ENCODE measurements at places on chromosomes 7 and 10.

DNA sequence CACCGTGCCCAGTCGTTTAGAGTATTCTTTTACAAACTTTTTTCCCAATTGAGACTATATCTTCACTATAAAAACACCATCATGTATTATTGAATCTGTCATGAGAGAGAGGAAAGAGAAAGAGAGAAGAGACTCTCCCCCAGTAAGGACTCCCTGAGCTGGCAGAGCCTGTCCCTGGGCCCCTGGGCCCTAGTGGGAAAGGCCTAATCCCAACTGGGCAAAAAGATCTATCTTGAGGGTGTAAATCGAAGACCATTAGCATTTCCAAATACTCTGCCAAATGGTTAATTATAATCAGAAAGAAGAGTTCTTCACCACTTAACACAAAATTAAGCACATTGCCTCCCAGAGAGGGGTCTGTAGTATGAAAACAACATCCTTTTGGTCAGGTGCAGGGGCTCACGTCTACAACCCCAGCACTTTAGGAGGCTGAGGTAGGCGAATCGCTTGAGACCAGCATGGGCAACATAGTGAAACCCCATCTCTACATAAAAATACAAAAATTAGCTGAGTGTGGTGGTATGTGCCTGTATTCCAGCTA, 108.2 kb downstream of the SKIDA1 start:
- H3K27me3 ChIP-seq = no peaks in the 10 kb centered on the region
- DNase-seq = no peak
- H3K4me1 ChIP-seq = no peaks in the 10 kb centered on the region

DNA sequence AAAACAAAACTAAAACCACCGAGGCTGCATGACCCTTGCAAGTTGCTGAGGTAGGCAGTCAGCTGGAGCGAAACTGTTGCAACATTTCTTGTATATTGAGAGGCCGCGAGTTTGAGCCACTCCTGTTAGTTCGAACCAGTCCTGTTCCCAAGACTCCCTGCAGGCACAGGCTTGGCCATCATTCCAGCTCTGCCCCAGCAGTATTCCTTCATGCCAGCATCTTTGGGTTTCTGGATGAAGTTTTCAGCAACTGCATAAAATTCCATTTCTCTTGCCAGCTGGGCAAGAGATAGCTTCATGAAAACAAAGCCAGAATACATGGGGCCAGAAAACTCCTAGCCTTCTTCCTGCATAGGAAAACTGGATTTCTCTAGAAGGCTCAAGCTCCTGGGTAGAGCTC, 207.6 kb downstream of the FRMD4A start:
- no peak overlapping the region for H3K27ac ChIP-seq
- H3K4me1 ChIP-seq = no peaks in the 10 kb centered on the region

- no peak overlapping the region for H3K4me3 ChIP-seq
- no peak overlapping the region for H3K27ac ChIP-seq
- H3K27me3 ChIP-seq = peaks cover 32% of the 10 kb centered on the region
Measured at GRCh38 chr7:149317986-149318672, 56.1 kb downstream of the ZNF783 start.

GRCh38 chr7:102444961-102445673, 11.7 kb downstream of the ORAI2 start:
- H3K4me3 ChIP-seq = peak overlapping the region; percentile 77
- H3K27me3 ChIP-seq = no peaks in the 10 kb centered on the region
- peak overlapping the region; percentile 97 for H3K27ac ChIP-seq
- peaks cover 57% of the 10 kb centered on the region for H3K36me3 ChIP-seq
- peak; percentile 71 for DNase-seq

DNA sequence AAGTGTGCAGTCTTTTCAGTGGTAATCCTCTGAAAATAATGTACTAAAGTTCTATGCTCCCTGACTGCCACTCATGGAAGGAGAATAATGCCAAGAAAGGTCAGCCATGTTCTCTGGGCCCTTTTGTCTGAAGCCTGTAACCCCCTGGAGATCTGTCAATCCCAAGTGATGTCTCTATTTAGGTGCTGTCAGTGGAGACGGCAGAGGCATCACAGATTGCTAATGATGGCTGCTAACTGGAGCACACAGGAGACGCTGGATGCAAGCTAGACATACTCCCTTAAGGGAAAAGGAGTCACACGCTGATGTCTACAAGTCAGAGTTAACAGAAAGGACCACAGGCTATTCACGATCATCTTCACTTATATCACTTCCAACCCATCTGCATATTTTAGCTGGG, 118.8 kb downstream of the RSU1 start:
- H3K27ac ChIP-seq = no peak overlapping the region
- DNase-seq = no peak
- H3K27me3 ChIP-seq = no peaks in the 10 kb centered on the region
- peaks cover 13% of the 10 kb centered on the region for H3K36me3 ChIP-seq

DNA sequence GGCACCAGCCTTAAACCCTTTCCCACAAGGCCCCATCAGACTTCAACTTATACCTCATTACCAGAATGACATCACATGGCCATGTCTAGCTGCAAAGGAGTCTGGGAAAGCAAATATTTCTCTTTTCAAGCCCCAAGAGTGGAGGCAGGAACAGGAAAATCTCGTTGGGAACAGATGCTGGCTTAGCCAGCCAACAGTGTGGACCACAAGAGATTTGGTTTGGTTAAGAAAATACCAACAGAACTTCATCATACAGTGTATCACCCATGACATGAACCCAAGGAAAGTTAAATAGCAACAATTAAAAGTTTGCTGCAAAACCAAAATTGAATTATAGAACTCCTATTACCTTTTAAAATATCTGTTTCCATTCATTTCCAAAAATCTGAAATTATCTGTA, 2.2 kb upstream of the MET start:
- H3K27ac ChIP-seq = no peak overlapping the region
- H3K27me3 ChIP-seq = peaks cover 47% of the 10 kb centered on the region
- DNase-seq = no peak
- peaks cover 13% of the 10 kb centered on the region for H3K4me1 ChIP-seq

- peaks cover 52% of the 10 kb centered on the region for H3K27me3 ChIP-seq
- H3K27ac ChIP-seq = no peak overlapping the region
- H3K4me1 ChIP-seq = no peaks in the 10 kb centered on the region
- H3K4me3 ChIP-seq = no peak overlapping the region
Measured at GRCh38 chr10:78686444-78687060, 382.2 kb upstream of the ZMIZ1 start.

DNA sequence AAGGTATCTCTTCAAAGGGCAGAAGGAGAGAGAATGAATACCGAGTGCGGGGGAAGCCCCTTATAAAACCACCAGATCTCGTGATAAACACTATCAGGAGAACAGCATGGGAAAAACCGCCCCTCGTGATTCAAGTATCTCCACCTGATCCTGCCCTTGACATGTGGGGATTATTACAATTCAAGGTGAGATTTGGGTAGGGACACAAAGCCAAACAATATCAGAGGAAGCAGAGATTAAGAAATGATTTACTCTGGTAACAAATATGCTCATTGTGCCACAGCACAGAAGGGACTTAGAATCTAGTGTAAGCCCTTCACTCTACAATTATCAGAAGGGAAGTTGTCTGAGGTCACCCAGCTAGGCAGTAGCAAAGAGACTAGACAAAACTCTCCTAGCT, 40.1 kb upstream of the ZNRF2 start:
- no peak overlapping the region for H3K4me3 ChIP-seq
- no peak overlapping the region for H3K27ac ChIP-seq
- H3K36me3 ChIP-seq = peaks cover 3% of the 10 kb centered on the region
- no peak for DNase-seq
- H3K27me3 ChIP-seq = no peaks in the 10 kb centered on the region

DNA sequence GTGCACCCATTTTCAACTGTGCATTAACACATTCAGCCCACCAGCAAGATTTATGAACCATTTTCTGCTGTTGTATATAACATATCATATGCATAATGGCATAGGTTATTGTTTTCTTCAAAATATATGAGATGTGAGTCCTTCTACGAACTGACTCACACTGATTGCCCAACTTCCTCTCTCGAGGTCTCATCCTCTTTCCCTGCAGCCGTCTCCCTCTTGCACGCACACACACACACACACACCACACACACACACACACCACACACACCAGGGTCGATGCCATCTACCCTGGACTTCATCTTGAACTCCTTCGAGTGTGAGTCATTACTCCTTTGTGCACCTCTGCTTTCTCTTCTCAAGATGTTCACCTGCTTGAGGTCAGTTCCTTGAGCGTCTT, 36.7 kb downstream of the EGFR start:
- no peak overlapping the region for H3K27ac ChIP-seq
- H3K27me3 ChIP-seq = peaks cover 8% of the 10 kb centered on the region
- no peak overlapping the region for H3K4me3 ChIP-seq
- no peaks in the 10 kb centered on the region for H3K36me3 ChIP-seq
- H3K4me1 ChIP-seq = no peaks in the 10 kb centered on the region

- DNase-seq = no peak
- peaks cover 38% of the 10 kb centered on the region for H3K4me1 ChIP-seq
Measured at GRCh38 chr7:131365838-131366237, 38.2 kb downstream of the MKLN1 start.

- peaks cover 15% of the 10 kb centered on the region for H3K36me3 ChIP-seq
- no peaks in the 10 kb centered on the region for H3K27me3 ChIP-seq
- H3K27ac ChIP-seq = no peak overlapping the region
- H3K4me3 ChIP-seq = no peak overlapping the region
- H3K4me1 ChIP-seq = peaks cover 14% of the 10 kb centered on the region
- DNase-seq = no peak
Measured at GRCh38 chr7:133372337-133372736, 119.5 kb downstream of the EXOC4 start.

- H3K36me3 ChIP-seq = peaks cover 66% of the 10 kb centered on the region
- H3K27ac ChIP-seq = peak overlapping the region; percentile 71
- peak overlapping the region; percentile 54 for H3K4me3 ChIP-seq
- DNase-seq = no peak
- peaks cover 83% of the 10 kb centered on the region for H3K4me1 ChIP-seq
Measured at GRCh38 chr10:102401735-102402511, 6.4 kb downstream of the NFKB2 start.

DNA sequence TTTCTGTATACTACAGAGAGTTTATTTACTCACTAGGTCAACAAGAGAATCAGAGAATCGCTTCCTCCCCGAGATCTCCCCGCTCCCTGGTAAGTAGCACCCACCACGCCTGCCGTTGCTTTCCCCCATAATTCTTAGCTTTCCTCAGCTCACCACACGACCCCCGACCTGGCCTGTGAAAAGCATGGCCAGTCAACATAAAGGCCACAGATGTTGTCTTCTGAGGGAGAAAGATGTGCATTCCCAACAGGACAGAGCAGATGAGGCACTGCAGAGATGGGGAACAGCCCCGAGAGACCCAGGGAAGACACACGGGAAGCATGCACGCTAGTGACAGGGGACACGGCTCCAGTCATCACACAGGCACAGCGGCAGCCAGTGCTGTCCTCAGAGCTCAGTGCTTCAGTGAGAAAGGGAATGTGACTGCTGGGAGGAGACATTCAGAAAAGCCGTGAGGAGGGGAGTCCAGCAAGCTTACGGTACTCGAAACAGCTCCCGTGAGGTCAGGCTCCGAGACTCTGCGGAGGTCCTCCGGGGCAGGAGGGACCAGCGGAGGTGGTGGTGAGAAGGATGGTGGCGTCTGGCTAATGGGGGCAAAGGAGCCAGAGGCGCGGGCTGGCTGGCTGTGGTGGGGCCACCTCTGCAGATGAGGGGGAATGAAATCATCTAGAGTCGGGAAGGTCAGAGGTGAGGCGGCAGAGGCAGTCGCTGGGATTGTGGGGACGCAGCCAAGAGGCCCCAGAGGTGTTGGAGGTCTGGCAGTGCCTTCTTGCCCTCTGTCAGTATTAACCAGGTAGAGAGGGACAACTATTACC, 123.4 kb upstream of the PDLIM1 start:
- H3K27ac ChIP-seq = no peak overlapping the region
- DNase-seq = no peak
- peaks cover 1% of the 10 kb centered on the region for H3K4me1 ChIP-seq
- H3K4me3 ChIP-seq = no peak overlapping the region
- H3K36me3 ChIP-seq = no peaks in the 10 kb centered on the region

- no peaks in the 10 kb centered on the region for H3K36me3 ChIP-seq
- H3K27me3 ChIP-seq = peaks cover 12% of the 10 kb centered on the region
- no peak for DNase-seq
Measured at GRCh38 chr7:56291-56913, 136.0 kb upstream of the FAM20C start.

GRCh38 chr7:42085531-42085930, 151.5 kb downstream of the GLI3 start:
- DNase-seq = no peak
- no peak overlapping the region for H3K27ac ChIP-seq
- no peak overlapping the region for H3K4me3 ChIP-seq
- H3K27me3 ChIP-seq = peaks cover 7% of the 10 kb centered on the region

DNA sequence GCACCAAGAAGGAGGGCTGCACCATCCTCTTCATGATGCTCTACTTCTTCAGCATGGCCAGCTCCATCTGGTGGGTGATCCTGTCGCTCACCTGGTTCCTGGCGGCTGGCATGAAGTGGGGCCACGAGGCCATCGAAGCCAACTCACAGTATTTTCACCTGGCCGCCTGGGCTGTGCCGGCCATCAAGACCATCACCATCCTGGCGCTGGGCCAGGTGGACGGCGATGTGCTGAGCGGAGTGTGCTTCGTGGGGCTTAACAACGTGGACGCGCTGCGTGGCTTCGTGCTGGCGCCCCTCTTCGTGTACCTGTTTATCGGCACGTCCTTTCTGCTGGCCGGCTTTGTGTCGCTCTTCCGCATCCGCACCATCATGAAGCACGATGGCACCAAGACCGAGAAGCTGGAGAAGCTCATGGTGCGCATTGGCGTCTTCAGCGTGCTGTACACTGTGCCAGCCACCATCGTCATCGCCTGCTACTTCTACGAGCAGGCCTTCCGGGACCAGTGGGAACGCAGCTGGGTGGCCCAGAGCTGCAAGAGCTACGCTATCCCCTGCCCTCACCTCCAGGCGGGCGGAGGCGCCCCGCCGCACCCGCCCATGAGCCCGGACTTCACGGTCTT, 1.9 kb downstream of the FZD1 start:
- H3K36me3 ChIP-seq = peaks cover 6% of the 10 kb centered on the region
- H3K27me3 ChIP-seq = peaks cover 36% of the 10 kb centered on the region
- peaks cover 20% of the 10 kb centered on the region for H3K4me1 ChIP-seq
- no peak overlapping the region for H3K27ac ChIP-seq
- DNase-seq = no peak

DNA sequence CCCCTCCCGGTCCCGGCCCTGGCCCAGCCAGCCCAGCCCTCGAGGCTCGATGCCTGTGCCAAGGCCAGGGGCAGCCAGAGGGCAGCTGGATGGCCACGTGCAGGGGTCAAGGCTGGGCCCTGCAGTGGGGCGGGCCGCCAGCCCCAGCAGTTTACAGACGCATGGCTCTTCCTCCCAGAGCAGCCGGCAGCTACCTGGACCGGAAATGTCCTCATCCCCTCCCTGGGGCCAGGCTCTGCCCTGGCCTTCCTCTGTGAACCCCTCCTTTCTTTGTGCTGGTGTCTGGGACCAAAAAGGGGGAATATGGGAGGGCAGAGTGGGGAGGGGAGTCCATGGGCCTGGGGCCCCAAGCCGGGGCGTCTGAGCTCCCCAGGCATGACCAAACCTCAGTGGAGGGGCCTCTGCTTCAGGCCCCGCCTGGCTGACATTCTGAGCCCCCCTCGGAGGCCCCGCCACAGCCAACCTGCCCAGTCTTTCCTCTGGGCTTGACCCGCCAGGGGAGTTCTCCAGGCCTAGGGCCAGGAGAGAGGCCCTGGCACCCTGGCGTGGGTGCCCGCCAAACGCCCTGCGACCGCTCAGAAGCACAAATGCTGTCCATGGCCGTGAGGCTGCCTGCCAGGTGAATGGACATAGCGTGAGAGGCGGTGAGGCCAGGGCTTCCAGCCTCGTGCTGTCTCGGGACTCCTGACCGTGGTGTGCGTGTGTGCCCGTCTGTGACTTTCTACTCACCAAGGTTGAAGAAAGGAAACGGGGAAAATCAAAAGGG, 24.7 kb upstream of the AMZ1 start:
- no peak for DNase-seq
- no peak overlapping the region for H3K4me3 ChIP-seq
- H3K27ac ChIP-seq = no peak overlapping the region
- peaks cover 6% of the 10 kb centered on the region for H3K4me1 ChIP-seq
- no peaks in the 10 kb centered on the region for H3K27me3 ChIP-seq
- peaks cover 30% of the 10 kb centered on the region for H3K36me3 ChIP-seq
